ENCODE measurements at places on chromosomes 11 and 22. TPM values are rescaled to one million over a fixed set of nuclear protein-coding genes. Genes with fewer than 3 reads are reported as not detected.

Gene NRIP3
- total RNA-seq = 13.1 TPM

Gene OR51S1
- not detected for total RNA-seq

Gene CCDC15
- 1.1 TPM for total RNA-seq

DNA sequence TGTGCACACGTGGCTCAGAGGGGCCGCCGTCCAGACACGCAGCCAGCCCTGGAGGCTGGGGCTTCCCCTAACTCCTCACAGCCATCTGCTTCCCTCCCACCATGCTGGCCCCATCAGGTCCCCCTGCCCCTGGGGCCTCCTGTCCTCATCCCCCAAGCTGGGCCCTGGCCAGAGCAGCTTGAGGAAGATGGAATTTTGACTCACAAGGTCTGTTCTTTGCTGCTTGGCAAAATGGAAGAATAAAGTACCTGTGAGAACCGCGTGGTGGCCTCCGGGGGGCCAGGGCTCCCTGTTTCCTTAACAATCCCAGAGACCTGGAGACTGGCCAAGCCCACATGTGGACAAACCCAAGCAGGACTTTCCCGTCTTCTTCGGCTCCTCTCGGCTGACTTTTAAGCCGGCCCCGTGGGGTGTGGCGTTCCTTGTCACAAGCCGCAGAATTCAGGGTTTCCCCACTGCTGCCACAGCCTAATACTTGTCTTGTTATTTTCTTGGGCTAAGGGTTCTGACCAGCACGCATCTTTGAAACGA is 872.8 kb downstream of the BRD1 start:
- DNase-seq = no peak

DNA sequence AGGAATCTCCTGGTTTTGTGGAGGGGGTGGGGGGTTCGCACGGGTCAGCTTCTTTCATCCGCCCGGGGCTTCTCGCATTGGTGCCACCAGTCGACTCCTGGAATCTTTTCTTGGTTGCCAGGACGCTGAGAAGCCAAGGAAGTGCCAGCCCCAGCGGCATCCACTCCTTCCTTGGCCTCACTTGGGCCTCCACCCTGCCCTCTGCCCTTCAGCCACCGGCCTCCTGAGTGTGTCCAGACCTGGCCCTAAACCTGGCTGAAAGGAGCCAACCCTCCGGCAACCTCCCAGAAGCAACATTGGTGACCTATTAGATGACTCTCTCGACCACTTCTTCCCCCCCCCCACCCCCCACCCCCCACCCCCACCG is 518 bp upstream of the GALNT18 start:
- DNase-seq = no peak

DNA sequence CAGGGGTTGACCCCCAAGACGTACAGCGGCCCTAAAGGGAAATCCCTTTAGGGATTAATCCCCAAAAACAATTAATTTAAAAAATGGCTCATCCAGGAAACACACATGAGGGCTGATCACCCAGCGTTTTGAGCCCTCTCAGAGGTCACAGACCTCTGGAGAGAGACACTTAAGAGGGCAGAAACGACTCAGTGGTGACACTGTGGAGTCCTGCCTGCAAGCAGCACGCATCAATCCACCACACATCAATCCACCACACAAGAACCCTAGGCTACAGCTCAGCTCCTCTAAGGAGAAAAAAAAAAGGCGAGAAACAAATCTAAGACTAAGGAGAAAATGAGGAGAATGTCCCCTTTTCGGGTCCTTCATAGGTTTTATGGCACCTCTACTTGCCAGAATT is 12.5 kb upstream of the SELENOH start:
- no peak for DNase-seq

GRCh38 chr11:64306876-64307622 is 1.7 kb downstream of the ESRRA start:
- DNase-seq = no peak

Gene UBQLN3
- total RNA-seq = 0.82 TPM

Gene ANGPTL5
- total RNA-seq = 0.37 TPM

DNA sequence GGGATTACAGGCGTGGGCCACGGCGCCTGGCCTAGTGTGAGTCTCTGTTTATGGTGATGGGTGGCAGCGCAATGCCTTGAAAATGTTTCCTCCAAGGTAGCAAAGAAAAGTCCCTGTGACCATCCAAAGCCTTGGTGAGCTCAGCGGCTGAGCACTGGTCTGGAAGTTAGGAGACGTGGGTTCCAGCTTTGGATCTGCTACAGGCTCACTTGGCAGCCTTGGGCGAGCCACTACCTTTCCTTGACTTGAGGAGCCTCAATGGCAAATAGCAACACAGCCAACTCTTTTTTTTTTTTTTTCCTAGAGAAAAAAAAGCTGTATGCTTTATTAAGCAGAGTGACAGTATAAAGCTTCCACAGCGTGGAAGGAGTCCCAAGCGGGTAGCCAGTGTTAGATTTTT is 61.3 kb upstream of the RASD2 start:
- DNase-seq = no peak
